ENCODE measurements at places on chromosomes 1 and 21.

- DNase-seq = no peak
Observed at GRCh38 chr1:154323493-154323892, 1.8 kb upstream of the ATP8B2 start.

DNA sequence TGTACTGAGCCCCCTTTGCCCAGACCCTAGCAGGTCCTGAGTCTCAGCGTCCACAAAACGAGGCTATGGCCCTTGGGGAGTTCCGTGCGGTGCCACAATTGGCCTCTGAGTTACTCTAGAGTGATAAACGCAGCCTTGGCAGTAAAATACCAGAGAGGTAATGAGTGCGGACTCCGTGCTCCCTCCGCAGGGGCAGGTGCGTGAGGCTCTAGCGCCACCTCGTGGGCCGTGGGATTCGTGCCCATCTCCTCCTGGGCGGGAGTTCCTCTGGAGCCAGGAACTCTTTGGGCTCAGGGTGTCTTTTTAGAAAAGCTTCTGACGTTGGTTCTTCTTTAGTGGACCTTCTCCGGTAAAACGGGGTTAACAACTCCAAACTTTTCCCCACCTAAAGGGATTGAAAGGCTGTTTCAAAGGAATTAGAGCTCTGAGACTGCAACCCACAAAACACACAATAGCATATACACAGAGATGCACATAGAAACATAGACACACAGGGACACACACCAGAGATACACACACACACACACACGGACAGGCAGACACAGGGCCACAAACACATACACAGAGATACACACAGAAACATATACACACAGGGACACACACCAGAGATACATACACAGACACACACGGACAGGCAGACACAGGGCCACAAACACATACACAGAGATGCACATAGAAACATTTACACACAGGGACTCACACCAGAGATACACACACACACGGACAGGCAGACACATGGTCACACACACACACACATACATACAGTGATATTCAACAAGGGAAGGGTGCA, 99.4 kb downstream of the KCNJ15 start:
- DNase-seq = peak; percentile 17

- DNase-seq = no peak
Observed at GRCh38 chr21:9750341-9751086, 770.9 kb upstream of the TPTE start.

GRCh38 chr1:33182401-33182841, 578 bp upstream of the TRIM62 start:
- DNase-seq = no peak

- DNase-seq = no peak
Observed at GRCh38 chr21:44006656-44007055, 5.5 kb upstream of the TRAPPC10 start.

GRCh38 chr1:198671136-198671535, 32.3 kb downstream of the PTPRC start:
- no peak for DNase-seq

- no peak for DNase-seq
Observed at GRCh38 chr1:109971559-109971958, 13.0 kb upstream of the AHCYL1 start.

DNA sequence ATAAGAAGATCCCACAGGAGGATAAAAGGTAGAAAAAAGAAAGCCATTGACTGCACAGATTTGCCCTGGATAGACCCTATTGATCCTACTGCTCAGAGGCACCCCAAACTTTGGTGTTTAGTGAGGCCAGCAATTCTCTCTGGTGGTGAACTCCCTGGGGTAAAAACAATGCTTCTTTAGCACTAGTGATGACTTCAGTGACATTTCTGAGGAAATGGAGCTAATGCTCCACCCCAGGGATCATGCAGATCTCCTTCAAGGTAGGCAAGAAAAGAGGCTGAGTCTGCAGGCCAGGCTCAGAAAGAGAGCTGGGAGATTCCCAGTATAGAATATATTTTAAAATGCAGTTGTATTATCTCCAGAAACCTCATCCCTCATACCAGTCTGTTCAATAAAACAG, 140.3 kb downstream of the LMX1A start:
- no peak for DNase-seq

GRCh38 chr1:208108213-208108608, 136.0 kb downstream of the PLXNA2 start:
- DNase-seq = no peak

DNA sequence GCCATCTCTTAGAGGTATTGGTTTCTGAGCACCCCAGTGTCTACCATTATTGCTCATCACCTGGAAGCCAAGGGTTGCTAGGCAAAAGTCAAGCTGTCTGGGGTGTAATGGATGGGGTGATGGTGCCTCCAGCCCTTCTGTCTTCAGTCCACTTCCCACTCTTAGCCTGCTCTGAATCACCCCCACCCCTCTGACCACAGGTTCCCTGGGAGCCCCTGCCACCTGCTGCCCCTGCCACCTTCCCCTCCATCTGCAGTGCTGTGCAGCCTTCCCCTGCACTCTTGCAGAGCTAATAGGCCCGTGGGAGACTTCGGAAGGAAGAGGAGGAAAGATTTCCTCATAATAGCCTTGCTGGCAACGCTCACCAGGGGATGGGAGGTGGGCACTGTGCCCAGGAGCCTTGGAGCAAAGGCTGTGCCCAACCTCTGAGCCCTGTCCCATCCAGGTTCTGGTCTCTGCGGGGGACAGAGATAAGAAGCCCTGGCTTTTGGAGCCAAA, 35.5 kb downstream of the CAPN2 start:
- no peak for DNase-seq

DNA sequence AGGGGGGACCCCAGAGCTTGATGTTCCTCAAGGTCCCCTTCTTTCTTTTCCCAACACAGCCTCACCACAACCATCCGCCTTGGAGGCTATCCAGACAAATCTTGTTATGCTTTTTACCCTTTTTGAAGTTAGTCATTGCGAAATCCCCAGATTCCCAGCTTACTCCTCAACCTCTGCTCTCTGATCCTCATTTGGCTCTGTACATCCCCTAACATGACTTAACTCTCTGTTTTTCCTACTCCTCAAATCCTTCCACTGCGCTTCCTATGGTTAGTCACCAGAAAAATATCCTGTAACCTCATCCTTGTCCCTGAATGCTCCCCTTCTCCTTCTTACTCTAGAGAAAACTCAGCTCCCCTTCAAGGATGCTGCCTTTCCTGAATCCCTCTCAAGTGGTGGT, 189.1 kb upstream of the POU3F1 start:
- no peak for DNase-seq

GRCh38 chr1:186194107-186194756, 180.8 kb downstream of the TPR start:
- DNase-seq = no peak

DNA sequence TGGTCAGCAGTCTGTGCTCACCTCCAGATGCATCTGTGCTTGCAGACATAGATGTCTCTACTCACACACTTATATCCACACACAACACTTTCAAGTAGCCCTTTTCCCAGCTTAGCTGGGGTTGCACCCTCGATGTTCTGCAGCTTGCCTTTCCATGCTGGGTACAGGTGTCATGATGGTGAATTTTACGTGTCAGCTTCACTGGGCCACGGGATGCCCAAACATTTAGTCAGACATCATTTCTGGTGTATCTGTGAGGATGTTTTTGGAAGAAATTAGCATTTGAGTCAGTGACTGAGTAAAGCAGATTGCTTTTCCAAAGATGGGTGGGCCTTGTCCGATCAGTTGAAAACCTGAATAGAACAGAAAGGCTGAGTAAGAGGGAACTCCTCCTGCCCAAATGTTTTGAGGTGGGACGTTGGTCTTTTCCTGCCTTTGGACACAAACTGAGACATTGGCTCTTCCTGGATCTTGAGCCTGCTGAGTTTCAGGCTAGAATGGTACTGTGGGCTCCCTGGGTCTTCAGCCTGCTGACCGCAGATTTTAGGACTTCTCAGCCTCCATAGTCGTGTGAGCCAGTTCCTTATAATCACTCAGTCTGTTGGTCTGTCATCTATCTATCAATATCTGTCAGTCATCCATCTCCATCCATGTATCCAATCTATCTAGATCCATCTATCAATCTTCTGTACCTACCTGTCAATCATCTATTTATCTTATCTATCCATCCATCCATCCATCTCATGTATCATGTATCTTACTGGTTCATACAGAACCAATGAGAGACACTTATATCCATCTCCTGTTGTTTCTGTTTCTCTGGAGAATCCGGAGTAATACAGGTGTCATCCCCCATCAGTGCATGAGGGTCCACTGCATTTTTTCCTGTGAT, 12.7 kb upstream of the OBSCN start:
- no peak for DNase-seq

GRCh38 chr1:59328353-59328752, 31.5 kb downstream of the FGGY start:
- no peak for DNase-seq

DNA sequence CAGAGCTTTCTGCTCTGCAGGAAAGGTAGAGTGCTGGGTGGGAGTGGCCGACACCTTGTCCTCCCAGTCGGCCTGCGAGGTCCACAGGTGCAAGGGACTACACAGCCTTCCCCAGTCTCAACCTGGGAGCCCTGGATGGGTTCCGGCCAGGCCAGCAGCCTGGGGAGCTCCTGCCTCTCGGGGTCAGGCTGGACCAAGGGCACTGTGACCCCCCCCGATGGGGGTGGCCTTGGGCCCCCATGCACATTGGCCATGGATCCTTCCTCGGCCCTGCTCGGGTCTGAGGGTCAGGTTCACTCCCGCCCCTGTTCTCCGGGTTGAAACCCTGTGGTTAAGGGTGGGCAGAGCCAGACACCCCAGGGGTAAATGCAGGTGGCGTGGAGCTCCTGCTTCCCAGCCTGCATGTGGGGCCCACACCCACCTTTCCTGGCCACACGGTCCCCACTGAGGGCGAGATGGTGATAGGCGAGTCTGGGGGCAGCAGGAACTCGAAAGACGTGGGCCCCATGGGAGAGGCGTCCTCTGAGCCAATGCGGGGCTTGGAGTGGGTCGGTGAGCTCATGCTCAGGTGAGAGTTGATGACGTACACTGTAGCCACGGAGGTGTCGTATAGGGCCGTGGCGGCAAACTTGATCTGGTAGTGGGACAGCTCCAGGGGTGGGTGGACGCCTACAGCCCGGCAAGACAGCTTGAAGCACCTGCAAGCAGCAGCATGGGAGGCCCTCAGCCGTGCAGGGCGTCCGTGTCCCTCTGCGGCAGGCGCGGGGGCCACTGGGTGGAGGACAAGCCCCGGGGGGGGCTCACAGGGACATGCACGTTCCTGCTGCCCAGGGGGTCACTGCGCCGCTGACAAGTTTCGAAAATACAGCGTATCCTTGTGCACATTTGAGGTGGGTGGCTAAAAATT, 10.8 kb upstream of the TMEM52 start:
- no peak for DNase-seq

- DNase-seq = no peak
Observed at GRCh38 chr1:197862671-197863070, 39.8 kb upstream of the C1orf53 start.

DNA sequence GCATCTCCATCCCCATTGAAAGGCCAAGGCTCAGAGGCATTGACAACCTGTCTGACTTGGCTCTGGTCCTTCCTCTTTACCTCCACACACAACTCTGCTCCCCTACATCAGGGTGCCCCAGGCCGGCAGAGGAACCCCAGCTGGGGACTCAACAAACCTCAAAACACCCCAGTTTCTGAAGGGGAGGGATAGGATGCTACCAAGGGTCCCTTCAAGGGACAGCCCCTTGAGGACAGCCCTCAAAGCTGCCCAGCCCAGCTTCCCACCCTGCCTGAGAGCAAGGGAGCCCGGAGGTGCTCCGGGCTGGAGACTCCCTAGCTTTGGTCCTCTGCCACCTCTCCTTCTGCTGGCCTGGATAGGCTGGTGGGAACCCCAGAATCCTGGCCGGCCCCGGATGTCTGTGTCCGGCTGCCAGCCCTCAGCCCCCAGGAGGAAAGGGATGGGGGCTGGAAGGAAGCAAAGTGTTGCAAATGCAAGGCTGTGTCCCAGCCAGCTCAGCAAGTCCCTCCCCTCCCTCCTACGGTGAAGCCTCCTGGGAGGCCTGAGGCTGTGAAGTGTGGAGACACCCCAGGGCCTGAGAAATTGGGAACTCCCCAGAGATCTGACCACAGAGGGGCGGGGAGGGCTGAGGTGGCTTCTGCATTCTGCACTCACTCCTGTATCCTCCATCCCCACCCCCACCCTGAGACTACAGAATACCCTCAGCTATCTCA, 1.1 kb upstream of the MARCKSL1 start:
- DNase-seq = no peak

GRCh38 chr1:230295367-230295766, 130.8 kb downstream of the PGBD5 start:
- no peak for DNase-seq

DNA sequence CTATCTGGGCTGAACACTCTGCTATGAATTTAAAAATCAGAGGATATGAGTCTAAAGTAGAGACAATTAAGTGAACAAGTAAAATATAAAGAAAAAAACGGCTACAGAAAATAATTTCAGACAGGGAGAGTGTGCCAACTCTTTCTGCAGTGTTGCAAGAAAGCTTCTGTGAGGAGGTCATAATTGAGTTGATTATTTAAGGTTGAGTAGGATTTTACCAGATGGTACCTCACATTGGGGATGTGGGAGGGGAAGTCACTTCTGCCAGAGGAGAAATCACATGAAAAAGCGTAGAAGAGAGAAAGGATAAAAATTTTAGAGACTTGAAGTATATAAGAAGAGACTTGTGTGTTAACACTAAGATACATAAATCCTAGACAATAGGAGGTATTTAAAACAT, 238.0 kb upstream of the NCAM2 start:
- DNase-seq = no peak

DNA sequence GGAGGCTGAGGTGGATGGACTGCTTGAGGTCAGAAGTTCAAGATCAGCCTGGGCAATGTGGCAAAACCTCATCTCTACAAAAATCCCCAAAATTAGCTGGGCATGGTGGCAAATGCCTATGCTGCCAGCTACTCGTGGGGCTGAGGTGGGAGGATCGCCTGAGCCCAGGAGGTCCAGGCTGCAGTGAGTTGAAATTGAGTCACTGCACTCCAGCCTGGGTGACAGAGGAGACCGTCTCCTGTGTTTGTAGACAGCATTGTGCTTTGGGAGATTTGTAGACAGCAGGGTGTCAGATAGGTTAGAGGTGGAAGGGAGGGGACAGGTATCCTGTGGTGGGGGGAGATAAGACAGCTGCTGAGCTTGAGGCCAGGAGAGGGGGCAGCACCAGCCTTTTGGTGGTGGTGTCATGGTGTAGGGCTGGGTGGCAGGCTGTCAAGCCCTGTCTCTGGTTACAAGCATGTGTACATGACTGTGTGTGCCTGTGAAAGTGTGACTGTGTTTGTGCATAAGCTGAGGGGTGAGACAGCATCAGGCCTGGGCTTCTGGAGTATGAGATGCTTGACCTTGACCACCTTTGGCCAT, 15.2 kb downstream of the PPFIA4 start:
- no peak for DNase-seq

GRCh38 chr1:51946300-51946699, 44.2 kb downstream of the RAB3B start:
- no peak for DNase-seq

Data from stimulated activated CD4-positive, alpha-beta T cell treated with anti-CD3 and anti-CD28 coated beads, Interleukin-1b, Interleukin-23, amount 100 ng/mL, for 1 hour (primary cell).